ENCODE measurements at places on chromosomes 6 and 20. TPM values are rescaled to one million over a fixed set of nuclear protein-coding genes. Genes with fewer than 3 reads are reported as not detected.

Gene GLP1R
- total RNA-seq, result 0.55 TPM

Gene ADGB
- total RNA-seq, result 28.8 TPM

Gene CASS4
- total RNA-seq, result 1.8 TPM

Gene DDX43
- 26.0 TPM for total RNA-seq

GRCh38 chr6:117783279-117783678 lies 108.0 kb downstream of the NUS1 start:
- no peak for DNase-seq

DNA sequence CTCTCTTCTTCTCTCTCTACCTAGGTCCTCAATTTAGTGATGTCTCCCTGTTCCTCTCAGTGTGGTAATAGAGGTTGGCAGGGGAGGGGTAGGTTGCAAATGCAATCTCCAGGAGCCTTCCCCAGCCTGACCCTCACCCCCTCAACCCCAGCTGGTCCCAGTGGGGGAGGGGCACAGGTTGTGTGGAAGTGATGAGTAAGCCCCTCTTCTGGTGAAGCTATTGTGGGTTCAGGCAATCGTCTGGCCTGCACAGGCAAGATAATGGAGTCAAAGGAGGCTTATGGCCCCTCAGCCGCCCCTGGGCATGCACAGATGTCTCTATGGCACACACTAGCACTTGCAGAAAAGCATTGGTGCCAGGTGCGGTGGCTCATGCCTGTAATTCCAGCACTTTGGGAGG lies 10.8 kb upstream of the ADA start:
- no peak for DNase-seq

GRCh38 chr6:75481394-75481793 lies 12.2 kb downstream of the FILIP1 start:
- DNase-seq, result no peak

GRCh38 chr20:46293084-46293483 lies 15.2 kb downstream of the CDH22 start:
- peak; percentile 17 for DNase-seq

DNA sequence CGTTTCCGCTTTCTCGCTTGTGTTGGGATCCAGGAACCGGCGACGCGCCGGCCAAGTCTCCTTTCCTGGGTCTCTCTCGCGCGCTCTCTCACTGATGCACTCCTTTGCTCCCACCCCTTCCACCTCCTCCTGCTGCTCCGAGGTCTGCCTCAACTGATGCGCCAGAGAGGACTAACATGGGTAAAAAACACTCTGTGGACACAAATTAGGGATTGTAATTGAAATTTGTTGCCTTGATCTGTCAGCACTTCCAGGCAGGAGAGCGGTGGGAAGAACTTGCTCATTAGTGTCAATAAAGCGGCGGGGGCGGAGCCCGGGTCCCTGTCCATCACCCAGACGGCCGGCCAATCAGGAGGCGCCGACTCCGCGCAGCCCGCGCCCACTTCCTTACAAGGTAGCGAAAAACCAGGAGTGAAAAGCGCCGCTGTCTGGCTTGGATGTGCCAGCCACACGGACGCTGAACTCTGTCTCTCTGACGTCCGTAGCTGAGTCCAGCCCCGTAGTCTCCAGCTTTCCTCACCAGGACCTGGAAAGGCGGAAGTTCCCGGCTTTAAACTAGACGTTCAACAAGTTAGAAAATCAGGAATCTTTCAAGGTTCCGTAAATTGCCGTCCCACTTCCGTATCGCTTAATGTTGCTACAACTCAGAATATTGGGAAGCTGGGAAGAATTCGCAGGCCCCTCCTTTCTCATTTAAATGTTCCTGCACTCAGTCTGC lies at the start of gene TBX18:
TSS of gene TBX18 (minus strand) at position 267 of the 718 bp plus-strand sequence. CDS start 417 bp downstream, outside the sequence.
- peak; percentile 95 for DNase-seq

- no peak for DNase-seq
These were observed 145.7 kb downstream of the BMP5 start for GRCh38 chr6:55729665-55730064.

DNA sequence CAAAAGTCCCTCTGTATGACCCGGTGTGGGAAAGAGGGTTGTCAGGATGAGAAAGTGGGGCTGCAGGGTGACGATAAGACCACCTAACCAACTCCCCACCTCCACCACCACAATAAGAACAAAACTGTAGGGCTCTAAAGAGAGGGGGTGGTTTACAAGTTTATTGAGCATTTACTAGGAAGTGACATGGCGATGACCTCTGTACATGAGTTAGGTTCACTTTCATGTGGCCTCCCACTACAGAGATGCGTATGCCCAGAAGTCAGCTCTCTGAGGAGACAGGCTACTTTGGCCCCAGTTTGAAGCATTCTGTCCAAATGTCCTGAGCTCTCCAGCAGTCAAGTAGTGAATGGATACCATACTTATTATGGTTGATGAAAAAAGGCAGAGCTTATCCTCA lies 28.7 kb upstream of the PI16 start:
- no peak for DNase-seq

All from testis (tissue), 5 donors.